Stimulated activated CD4-positive, alpha-beta T cell treated with anti-CD3 and anti-CD28 coated beads, TNF-alpha, amount 100 ng/mL, for 1 hour (primary cell): ENCODE measurements at places on chromosomes 16 and 17.

DNA sequence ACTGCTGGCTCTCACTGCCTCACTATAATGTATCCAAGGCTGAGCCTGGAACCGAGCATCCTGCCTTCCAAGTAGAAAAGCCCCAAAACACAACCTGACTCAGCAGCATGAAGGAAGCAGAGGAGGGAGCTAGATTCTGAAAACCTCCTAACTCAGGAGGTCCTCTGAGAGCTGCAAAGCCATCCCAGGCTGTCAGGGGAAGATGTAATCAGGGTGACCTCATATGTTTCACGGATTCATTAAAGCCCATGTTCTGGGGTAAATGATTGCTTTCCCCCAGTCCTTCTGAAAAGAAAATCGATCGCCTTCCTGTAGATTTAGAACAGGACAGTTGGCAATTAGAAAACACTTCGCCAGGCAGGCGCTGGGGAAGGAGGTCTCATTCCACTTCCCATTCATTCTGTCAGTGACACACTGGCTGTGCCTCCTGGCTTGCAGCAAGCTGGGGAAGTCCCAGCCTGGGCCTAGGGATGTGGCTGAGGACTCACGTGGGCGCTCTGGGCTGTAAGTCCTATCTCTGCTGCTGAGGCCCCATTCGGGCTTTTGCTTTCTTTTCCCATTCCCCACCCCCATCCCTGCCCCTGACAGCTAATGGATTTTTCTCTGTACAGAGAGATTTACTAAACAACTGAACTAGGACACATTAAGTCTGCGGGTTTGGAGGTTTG is 75.7 kb upstream of the TMEM132E start:
- DNase-seq: no peak

- DNase-seq: no peak
Observed at GRCh38 chr16:50213939-50214519, 52.3 kb upstream of the ADCY7 start.

DNA sequence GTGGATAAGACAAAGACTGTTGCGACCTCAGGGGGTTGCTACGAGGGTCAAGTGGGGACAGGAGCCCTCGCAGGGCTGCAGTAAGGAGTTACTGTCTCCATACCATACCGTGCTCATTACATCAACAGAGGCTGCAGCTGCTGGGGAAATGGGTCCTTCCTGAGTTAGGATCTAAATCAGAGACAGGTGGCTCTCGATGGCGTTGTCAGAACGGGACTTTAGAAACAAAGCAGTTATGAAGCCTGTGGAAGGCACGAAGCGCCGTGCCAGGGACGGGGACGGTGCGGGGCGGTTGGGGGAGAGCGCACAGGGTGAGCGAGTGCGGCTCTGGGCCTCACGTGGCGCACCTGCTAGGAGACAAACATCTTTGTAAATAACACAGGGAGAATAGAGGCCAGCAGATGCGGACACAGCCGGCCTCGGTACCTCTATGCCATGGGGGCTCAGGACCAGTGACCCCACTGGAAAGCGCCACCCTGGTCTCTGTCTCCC is 34.4 kb downstream of the ZCCHC14 start:
- DNase-seq: no peak

- no peak for DNase-seq
Observed at GRCh38 chr16:53453928-53454327, 19.7 kb downstream of the RBL2 start.

GRCh38 chr17:19003543-19004420 is 782 bp downstream of the FAM83G start:
- peak; percentile 53 for DNase-seq

GRCh38 chr16:56005958-56006357 is 130.8 kb upstream of the CES5A start:
- no peak for DNase-seq

DNA sequence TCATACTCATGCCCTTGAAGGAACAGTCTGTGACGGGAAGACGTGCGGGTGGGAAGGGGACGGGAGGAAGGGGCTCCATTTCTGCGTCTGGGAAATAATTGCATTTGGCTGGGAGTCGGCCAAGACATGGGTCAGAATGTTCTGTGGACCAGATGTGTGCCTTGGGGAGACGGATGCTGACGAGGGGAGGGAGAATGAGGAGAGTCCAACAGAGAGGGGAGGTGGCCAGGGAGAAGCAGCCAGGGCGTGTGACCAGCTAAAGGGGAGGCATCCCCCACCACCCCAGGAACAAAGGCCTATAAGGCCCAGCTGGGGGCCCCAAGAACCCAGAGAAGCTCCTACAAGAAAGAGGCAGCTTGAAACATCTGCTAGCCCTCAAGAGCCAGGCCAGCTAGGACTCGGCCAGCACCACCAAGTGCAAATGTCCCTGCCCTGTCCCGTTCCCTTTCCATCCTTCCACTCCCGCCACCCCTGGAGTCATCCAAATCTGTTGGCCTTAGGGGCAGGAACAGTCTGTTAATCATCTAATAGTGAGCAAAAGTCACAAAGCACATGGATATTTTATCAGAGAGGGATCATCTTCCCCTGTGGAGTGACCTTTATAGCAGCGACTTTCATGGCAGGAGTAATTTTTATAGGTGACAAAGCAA is 42.5 kb upstream of the BCO1 start:
- no peak for DNase-seq

DNA sequence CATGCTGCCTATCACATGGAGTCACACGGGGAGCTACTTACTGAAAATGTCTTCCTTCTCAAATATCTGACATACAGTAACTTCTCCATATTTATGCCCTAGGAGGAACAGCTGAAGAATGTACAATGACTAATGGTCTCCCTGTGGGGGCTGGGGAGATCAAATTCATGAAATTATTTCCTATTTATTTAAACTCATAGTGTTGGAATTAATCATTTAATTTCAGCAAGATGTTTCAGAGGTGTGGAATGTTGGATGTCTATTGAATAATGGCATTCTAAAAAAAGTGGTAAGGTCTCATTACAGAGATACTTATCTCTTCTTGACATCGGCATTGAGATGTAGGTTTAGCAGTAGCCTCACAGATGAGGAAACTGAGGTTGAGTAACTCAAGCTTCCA is 214.3 kb upstream of the CDH11 start:
- no peak for DNase-seq

GRCh38 chr16:11585460-11586377 is 1.0 kb downstream of the LITAF start:
- no peak for DNase-seq

DNA sequence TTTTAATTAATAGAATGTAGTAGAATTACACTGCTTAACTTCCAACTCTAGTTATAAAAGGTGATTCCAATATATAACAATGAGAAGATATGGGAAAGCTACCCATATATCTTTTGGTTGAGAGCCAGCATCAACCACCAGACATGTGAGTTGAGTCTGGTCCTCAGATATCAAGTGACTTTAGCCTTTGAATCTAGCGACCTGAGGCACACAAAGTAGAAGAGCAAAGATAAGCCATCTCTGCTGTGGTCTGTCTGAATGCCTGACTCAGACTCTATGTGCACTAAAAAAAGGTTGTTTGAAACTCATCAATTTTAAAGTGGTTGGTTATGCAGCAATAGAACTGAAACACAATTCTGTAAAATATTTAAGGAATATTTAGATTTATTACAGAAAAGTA is 492.5 kb upstream of the SOX9 start:
- no peak for DNase-seq

- DNase-seq: no peak
Observed at GRCh38 chr17:29283961-29284360, 10.0 kb downstream of the NUFIP2 start.

DNA sequence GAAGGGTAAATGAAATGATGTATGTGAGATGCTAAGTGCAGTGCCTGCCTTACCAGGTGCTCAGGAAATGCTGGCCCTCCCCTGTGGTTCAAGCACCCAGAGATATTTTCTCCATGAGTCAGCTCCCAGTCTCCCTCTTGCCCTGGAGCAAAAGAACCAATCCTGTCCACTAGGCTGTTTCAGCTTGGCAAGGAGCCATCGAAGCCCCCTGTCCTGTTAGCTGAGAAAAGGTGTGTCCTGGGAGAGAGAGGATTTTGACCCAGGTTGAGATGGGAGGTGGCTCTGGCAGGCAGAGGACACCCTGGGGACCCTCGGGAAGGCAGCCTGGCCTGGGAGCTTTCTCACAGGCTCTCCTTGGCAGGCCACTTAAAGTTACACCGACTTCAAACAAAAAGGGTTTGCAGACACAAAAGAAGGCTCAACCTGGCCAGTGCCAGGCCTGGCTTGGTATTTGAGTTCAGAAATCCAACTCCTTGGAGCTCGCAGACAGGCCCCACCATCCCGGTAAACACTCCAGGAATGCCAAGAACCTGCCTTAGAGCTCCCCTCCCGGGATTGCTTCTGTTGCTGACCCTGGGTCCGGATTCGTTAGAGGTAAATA is 29.6 kb downstream of the NTN1 start:
- no peak for DNase-seq

GRCh38 chr17:61645920-61646319 is 54.9 kb upstream of the NACA2 start:
- DNase-seq: no peak

GRCh38 chr16:4729876-4730275 is 4.2 kb downstream of the ANKS3 start:
- no peak for DNase-seq

DNA sequence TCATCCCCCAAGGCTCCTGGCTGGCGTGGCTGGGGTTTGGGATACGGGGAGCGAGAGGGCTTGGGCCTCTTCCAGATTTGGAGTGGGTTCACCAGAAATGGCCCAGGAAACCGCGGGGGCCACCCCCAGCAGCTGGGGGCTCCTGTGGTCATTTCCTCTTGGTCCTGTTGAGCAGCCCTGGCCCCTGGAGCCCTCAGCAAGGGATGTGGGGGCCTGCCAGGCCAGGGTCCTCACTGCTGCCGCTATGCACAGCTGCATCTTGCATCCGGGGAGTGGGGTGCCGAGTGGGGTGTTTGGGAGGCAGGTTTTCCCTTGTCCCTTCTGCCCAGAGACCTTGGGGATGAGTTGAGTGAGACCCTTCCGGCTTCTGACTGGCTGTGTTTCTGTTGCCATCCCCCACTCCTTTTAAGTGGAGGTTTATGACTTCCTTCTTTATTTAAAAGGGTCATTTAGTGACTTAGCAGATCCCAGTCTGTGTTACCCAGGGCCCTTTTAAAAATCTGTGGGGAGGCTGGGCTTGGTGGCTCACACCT is 319.8 kb downstream of the SEC14L1 start:
- DNase-seq: no peak

DNA sequence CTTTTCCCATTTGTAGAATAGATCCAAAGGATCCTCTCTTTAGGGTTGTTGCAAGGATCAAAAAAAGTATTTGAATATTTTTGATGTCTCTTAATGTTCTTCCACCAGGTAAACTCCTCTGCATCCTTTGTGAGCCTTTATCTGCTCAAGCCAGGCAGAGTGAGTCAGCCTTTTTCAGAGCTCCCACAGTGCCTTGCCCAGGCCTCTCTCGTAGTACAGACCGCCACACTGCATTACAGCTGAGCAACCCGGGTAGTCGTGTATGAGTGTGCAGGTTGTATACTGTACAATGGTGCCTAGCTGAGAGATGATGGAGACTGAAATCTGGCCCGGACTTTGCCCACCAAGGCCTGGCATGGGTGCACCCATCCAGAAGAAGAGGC is 20.9 kb downstream of the RHBDL3 start:
- no peak for DNase-seq
